ENCODE measurements at places on chromosomes 3 and 15.

DNA sequence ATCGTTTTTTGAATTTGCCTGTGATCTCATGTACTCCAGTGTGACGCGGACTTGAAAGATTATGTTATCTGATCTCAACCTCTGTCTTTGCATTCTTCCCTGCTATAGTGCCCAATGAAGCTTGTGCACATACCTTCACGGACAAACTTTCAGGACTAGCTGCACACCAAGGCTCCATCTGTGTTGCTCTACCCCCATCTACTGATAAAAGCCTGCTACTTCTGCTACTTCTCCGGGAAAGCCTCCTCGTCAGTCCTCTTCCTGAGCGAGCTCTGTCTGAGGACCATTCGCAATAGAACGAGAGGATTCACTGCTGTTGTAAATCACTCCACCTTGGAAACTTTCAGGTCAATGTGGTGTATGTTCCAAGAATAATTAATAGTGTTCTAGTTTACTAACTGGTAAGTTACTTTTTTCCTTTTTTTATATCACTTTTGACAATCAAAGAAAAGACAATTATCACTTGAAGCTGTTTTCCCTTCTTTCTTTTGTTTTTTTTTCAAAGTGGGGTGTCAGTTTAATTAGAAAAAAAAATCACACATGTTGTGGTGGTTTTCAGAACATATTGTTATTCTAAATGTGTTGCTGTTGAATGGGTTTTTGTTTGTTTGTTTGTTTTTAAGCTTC lies 217.6 kb downstream of the ARRDC4 start:
- peak; percentile 43 for DNase-seq

GRCh38 chr15:36584511-36584910 lies 5.1 kb downstream of the CDIN1 start:
- no peak for DNase-seq

GRCh38 chr3:147420353-147421183 lies 11.4 kb downstream of the ZIC1 start:
- DNase-seq, result no peak

- no peak for DNase-seq
Measured at GRCh38 chr3:189369636-189370035, 197.9 kb downstream of the TPRG1 start.

DNA sequence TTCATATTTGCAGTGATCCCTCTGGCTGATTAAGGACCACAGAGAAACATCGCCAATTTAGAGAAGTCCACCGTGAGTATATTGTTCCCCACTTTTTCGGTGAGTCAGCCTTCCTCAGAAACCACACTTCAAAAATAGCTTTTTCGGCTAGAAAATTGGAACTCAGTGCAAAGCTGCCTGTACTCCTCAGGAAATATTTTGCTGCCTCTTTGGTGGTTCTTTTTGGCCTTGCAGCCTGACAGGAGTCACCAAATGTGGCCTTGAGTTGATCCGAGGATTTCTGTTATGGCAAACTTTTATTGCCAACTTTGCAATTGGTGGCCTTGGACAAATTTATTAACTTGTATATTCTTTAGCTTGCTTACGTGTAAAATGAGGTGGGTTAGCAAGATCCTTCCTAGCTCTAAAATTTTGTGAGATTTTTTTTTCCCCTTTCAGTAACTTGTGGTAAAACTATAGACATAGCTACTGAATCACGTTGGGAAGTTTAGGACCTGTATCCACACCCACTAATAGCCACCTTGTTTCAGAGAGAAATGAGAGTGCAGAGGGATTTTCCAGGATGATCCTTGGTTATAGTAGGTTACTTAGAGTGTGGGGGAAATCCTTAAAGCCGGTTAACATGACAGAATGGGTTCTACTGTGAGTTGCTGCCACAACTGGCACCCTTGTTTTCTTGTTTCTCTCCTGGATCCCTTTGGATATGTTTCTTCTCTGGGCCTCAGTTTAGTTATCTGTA lies 9.9 kb downstream of the ARL6IP5 start:
- DNase-seq, result no peak

GRCh38 chr15:68552344-68552743 lies 26.4 kb upstream of the CORO2B start:
- DNase-seq, result no peak

GRCh38 chr3:12870942-12871341 lies 29.6 kb upstream of the RPL32 start:
- no peak for DNase-seq

DNA sequence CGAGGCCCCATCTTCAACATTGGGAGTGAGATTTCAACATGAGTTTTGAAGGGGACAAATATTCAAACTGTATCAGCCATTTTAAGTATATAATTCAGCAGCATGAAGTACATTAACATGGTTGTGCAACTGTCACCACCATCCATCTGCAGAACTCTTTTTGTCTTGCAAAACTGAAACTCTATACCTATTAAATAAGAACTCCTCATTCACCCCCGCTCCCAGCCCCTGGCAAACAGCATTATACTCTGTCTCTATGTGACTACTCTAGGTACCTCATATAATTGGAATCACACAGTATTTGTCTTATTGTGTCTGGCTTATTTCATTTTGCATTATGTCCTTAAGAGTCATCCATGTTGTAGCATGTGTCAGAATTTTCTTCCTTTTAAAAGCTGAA lies 110.1 kb downstream of the MAP2K5 start:
- no peak for DNase-seq

- no peak for DNase-seq
Measured at GRCh38 chr15:32918547-32918946, 200.7 kb downstream of the GREM1 start.

GRCh38 chr3:168570404-168571155 lies 474.9 kb upstream of the GOLIM4 start:
- DNase-seq, result no peak

- no peak for DNase-seq
Measured at GRCh38 chr3:150110097-150110496, 139.4 kb upstream of the PFN2 start.

- no peak for DNase-seq
Measured at GRCh38 chr15:20344601-20345400, 196.8 kb downstream of the GOLGA6L6 start.

- DNase-seq, result no peak
Measured at GRCh38 chr3:60913474-60913873, 337.8 kb downstream of the FHIT start.

DNA sequence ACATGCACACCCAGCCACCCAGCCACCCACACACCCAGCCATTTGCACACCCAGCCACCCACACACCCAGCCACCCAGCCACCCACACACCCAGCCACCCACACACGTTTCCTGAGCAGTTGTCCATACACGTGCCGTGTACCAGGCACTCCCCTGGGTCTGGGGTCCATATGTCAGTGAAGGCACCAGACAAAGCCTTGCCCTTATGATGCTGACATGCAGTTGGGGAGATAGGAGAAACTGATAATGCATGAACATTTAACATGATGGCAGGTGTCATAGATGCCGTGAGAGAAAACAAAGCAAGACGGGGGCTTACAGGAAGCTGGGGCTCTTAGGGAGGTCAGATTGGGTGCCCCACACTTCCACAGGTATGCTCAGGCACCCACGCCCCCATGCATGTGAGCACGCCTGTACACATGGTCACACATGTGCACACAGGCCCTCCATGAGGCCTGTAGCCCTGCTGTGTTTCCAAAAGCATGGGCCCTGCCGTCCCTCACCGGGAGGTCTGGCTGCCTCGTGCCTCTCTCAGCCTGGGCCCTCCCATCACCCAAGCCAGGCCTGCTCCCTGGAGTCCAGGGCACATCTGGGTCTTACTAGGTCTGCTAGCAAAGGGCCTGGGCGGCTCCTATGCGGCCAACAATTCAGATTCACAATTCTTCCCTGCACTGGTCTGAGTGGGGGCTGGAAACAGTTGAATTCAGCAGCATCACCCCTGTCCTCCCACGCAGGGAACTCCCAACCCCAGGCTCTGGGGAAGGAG lies 3.6 kb upstream of the DNAJB8 start:
- DNase-seq, result no peak

GRCh38 chr15:93037820-93038705 lies 50.9 kb downstream of the RGMA start:
- DNase-seq, result no peak

- DNase-seq, result no peak
Measured at GRCh38 chr3:8937064-8938020, 25.9 kb downstream of the RAD18 start.

- no peak for DNase-seq
Measured at GRCh38 chr15:94532226-94532625, 300.9 kb downstream of the MCTP2 start.

GRCh38 chr3:15108082-15108545 lies 9.2 kb upstream of the RBSN start:
- DNase-seq, result peak; percentile 74

- no peak for DNase-seq
Measured at GRCh38 chr15:65083262-65083701, 6.7 kb downstream of the KBTBD13 start.

DNA sequence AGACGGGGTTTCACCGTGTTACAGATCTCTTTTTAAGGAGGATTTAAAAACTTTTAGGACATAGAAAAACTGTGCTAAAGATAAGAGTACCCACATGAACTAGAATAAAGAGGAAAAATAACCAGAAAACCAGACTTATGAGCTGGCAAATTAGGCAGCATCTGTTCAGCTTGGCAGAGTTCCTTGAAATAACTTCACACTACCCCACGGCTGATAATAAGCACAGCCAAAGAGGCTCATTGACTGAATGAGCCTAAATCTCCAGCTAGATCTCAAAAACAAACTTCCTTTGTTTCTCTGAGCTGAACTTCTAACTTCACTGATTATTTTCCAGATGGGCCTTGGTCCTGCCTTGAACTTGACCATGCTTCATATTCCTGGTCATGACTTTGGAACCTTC lies 26.7 kb upstream of the PIK3R4 start:
- no peak for DNase-seq

GRCh38 chr15:62912282-62912681 lies 130.3 kb upstream of the TPM1 start:
- no peak for DNase-seq

DNA sequence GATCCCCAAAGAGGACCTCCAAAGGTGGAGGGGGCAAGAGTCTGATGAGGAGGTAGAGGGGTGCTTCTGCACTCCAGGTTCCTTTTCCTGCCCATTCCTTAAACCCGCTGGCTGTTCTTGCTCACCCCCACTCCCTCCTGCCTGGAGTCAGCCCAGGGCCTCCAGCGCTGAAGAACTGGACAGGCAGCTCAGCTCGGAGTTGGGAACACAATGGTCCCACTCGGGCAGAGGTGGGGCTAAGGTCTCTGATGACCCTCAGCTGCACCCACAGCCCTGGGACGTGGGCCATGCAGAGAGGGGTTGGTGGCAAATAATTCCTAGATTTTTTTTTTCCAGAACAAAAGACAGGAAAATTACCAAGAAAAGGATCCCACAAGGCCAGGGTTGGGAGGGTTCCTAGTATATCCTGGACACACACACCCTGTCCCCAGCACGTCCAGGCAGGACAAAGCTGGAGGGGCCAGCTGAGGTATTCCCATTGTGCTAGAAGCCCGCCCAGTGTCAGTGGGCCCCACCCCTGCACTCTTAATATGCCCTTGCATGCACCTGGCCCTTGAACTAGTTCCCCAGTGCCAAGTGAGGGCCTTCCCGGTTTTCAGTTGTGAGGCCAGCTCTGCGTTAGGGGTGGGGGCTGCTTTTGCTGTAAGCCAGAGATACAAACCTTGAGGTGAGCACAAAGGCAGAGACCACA lies 22.1 kb upstream of the IP6K2 start:
- no peak for DNase-seq

- no peak for DNase-seq
Measured at GRCh38 chr15:88805031-88805780, 2.0 kb downstream of the ACAN start.

DNA sequence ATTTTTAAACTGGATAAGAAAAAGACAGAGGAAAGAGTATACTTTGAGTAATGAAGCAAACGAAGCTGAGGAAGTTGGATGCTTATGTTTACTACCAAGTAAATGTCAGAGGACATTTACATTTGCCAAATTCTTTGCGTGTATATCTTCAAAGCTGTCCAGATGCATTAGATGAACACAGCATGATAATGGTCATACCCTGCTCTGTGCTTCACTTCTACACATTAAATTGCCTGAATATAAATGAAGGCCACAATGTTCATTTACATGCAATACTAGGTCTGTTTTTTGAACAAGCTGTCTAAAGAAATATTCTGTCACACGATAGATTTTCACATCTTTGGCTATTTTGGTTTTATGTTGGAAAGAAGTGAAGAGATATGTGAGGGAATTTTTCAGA lies 405.8 kb upstream of the ADAMTS9 start:
- no peak for DNase-seq

DNA sequence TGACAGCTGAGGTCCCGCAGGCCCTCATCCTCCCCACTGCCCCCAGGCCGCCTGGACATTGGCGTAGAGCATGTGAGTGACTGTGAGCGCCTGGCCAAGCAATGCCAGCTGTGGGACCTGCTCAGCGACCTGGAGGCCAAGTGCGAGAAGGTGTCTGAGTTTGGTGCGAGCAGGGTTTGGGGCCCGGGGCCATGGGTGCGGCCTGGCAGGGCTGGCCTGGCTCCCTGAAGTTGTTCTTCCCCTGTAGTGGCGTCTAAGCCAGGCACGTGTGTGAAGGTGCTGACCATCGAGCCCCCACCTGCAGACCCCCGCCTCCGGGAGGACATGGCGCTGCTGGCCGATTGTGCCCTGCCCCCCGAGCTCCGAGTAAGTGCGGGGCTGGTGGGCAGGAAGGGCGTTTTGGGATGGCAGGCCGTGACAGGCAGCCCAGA lies 4.2 kb downstream of the ABTB1 start:
- DNase-seq, result no peak

GRCh38 chr3:109702976-109703375 lies 365.6 kb upstream of the DPPA4 start:
- DNase-seq, result no peak

- no peak for DNase-seq
Measured at GRCh38 chr15:98859149-98859548, 148.4 kb downstream of the PGPEP1L start.

DNA sequence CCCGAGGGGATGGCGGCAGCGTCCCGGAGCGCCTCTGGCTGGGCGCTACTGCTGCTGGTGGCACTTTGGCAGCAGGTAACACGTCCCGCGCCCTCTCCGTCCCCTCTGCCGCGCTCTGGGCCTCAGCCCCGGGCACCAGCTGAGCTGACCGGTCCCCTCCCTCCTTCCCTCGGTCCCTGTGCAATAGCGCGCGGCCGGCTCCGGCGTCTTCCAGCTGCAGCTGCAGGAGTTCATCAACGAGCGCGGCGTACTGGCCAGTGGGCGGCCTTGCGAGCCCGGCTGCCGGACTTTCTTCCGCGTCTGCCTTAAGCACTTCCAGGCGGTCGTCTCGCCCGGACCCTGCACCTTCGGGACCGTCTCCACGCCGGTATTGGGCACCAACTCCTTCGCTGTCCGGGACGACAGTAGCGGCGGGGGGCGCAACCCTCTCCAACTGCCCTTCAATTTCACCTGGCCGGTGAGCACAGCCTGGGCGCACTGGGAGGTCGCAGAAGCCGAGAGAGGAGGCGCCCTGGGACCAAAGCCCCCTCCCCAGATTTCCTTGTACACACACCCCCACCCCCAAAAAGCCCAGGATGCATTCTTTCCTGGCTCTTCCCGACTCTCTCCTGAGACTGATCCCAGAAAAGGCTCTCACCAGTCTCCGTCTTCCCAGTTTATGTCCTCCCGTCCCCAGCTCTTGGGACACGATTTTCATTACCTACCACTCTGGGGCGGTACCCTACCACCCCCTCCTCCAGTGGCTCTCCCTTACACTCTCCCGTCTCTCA lies 705 bp downstream of the DLL4 start:
- DNase-seq, result no peak
